ENCODE measurements at places on chromosomes 12 and 14.
A peak's percentile ranks its signal among the peaks of the same experiment; 100 is the strongest.

- no peak for DNase-seq
Measured at GRCh38 chr14:90804292-90805083, 11.7 kb downstream of the TTC7B start.

DNA sequence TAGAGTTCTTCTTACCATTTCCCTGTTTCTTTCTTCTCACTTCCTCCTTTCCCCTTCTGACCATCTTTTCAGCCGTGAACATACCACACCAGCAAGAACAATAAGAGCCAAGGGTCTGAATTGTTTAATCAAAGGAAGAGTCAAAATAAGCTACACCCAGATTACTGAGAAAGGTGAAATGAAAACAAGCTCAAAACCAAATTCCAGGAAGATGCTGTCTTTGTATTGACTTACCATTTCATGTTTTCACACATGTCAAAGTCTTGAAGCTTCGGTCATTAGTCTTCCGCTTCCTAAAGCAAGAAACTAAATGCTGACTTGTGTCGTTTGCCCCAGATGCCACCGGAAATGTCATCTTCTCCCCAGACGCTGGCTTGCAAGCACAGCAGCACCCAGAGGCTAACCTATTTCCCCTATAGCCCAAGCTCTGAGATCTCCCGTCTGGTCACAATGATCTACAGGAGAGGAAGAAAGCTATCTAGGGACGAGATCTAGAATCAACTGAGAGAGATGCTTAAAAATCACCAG, 136.5 kb upstream of the AMIGO2 start:
- DNase-seq: peak; percentile 70

GRCh38 chr12:123237646-123238329, 4.6 kb downstream of the MTRFR start:
- peak; percentile 84 for DNase-seq

DNA sequence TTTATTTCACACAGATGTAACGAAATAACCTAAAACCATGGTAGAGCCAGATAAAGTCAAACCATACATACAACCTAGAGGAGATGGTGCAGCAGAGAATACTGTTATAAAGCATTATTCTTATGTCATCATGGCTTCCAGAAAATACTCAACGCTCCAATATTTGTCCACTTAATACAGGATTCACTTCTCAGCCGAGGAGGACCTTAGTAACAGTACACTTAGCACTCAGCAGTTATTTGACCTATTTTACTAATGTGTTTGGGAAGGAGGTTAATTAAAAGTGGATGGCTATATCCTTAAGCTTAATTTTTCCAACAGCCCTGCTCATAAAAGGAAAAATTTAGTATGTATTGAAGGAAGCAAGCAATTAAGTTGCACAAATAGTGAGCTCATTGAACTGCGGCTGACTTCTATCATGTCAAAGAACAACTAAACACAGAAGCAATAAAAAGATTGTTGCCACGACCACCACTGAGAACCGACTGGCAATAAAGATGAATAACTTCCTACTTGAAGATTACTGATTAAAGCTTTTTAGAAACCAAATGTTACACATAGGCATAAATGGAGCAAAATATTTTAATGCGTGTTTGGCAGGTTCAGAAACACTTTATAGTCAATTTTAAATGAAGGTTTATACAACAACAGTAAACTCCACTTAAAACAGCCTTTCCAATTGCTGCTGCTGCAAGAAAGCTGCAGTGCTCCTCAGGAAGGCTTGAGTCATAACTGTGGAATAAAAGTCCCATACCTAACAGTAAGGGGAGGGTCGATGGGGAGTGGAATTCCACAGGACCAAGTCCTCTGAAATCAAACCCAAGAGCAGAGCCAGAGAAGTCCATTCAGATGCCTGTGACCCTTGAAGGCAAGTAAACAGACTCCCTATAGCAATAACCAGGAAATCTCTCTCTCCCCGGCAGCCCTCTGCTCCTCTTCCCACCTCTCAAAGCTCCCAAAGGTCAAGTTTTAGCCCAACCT, 218.9 kb upstream of the CDKN3 start:
- no peak for DNase-seq

DNA sequence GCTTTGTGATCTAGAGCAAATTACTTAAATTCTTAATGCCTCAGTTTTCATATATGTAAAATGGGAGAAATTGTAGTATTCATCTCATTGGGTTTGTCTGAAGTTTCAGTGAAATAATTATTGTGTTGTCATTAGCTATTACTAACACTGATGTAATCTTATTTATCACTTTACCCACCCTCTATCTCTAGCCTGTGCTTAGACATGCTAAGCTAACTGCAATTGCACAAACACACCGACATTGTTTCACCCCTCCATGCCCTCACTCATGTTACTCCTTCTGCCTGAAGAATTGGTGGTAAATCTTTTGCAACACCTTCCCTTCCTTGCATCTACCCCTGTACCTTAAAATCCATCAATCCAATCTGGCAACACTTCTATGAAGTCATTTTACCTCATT, 241.6 kb downstream of the BCAT1 start:
- no peak for DNase-seq
